Left renal pelvis (tissue), 4 donors: ENCODE measurements at places on chromosomes 7 and 10. TPM values are rescaled to one million over a fixed set of nuclear protein-coding genes. Genes with fewer than 3 reads are reported as not detected.

DNA sequence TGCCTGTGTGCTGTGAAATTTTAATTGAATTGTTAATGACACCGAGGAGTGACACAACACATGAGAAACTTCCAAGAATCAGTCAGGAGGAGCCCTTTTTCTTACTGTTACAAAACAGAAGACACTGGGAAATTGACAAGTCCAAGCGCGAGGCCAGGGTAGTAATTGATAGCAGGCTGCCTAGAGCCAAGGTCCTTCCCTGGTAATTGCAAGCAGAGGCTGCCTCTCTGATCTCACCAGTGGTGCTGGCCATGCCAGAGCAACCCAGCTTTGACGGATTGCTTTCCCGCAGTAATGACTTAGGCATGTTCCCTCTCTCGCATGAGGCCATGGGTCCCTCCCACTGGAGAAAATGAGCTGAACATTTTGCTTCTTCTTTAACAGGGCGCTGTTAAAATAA is 111.5 kb downstream of the LRMDA start:
- DNase-seq = no peak

- DNase-seq = no peak
Observed at GRCh38 chr7:155124706-155125105, 54.6 kb downstream of the HTR5A start.

The ANXA7 gene
- 82.4 TPM for polyA plus RNA-seq

The PCDH15 gene
- polyA plus RNA-seq = 4.0 TPM

- DNase-seq = no peak
Observed at GRCh38 chr7:132866144-132866531, 215.8 kb downstream of the CHCHD3 start.

DNA sequence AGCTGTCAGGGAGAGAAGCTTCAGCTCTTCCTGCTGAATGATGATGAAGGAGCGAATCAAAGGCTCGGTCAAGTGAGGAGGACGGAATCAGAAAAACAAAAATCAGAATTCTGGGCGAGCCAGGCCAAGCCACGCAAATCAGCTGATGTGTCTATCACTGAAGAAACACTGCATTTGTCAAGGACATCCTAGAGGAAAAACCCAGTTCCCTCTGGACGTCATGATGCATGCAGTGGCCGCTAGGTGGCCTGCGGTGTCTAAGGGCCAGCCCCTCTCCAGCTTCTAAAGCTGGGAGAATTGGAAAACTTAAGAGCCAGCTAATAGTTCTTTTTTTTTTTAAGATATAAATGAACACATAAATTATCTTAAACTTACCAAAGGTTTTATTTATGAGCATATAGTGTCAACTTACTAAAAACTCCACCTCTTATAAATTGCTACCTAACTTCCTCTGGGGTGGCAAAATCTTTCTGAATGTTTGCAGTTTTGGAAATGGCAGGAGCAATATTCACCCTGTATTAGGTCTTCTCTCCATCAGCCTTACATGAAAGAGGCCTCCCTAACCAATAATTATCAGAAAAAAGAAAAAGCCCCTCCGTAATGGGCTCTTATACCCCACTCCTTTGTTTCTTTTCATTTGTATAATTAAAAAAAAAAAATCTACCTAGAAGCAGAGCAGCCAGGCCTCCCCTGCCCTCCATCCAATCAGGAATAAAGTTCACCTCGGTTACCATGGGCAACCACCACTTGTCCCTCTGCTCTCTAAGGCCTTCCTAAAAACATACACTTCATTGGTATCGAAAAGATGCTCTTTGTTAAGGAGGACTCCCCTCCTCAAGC is 186.8 kb downstream of the USP6NL start:
- DNase-seq = no peak

- DNase-seq = no peak
Observed at GRCh38 chr7:67100956-67101361, 104.3 kb downstream of the TYW1 start.

The TSPAN33 gene
- polyA plus RNA-seq = 64.0 TPM

GRCh38 chr10:35398355-35398754 is 62.0 kb downstream of the CCNY start:
- DNase-seq = no peak

DNA sequence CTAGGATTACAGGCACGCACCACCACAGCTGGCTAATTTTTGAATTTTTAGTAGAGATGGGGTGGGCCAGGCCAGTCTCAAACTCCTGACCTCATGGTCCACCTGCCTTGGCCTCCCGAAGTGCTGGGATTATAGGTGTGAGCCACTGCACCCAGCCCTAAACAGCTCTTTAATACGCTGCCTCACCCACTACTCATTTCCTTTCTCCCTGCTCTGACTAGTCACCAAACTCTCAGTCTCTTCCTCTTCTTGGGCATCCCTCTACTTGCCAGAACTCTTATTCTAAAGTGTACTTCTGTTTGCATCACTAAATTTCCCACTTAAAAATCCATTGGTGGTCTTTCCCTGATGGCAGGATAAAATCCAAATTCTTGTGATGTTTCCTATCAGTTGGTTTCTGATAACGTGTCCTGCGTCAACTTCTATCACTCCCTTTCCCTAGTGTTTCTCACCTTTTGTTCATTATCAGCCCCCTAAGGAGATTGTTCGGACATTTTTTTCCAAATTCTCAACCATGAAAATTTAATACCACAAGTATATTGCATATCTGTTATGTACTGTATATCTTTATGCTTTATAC is 124.7 kb downstream of the CUBN start:
- DNase-seq = no peak

The DDC gene
- polyA plus RNA-seq = 2.3 TPM

The SVOPL gene
- polyA plus RNA-seq = 3.1 TPM
